Activated T-cell treated with anti-CD3 and anti-CD28 coated beads, Interleukin-2, amount 50 U/mL, for 48 hours (primary cell): ENCODE measurements at places on chromosomes 3 and 15.

DNA sequence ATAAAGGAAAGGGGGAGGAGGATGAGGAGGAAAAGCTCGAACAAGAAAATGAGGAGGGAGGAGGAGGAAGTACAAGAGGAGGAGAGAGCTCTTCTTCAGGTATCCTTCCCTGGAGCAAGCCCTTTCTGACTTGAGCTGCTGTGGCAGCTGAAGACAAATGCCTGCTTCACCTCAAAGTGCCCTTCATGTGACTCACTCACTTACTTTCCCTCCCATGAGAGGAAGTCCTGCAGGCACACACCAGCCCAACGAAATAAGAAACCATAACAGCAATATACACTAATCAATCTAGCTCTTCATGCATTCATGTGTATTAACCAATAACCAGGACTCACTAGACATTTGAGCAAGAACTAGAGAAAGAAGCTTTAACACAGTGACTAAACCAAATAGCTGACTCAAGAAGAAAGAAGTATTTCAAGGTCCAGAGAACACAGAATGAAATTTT lies 251.9 kb downstream of the IGSF11 start:
- no peak for DNase-seq

DNA sequence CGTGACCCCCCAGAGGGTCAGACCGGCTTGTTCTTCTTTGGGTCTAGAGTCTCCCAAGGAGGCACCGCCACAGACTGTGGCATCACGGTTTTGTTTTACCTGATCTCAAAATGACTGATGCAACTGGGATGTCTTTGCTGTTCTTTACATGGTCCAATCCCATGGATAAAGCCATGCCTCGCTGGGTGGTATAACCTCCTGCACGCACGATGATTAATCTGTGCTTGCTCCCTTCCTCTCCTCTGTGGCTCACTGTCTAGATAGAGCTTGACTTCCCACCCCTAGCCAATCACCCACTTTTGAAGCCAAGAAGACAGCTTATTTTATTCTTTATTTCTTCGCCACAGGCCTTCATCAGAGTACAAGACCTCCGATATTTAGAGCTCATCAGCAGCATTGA lies 36.6 kb upstream of the RHO start:
- DNase-seq = no peak

DNA sequence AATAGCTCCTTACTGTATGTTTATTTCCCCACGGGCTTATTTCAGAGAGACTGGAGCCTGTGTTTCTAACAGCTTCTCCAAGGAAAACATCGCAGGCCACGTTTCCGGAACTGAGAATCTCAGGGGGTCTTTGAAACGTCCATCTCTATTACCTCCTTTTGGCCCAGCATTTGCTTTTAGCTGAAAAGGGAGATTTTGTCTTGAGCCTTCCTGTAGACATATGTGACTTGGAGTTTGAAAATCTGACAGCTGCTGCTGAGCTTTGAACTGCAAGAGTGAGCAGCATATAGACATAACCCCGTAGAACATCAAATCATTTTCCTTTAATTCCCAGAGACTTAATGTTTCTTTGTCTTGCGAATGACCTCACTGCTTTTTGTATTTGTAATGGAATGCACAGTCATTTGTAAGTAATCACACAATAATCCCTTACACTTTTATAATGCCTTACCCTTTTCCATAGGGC lies 54.6 kb downstream of the LPP start:
- DNase-seq = no peak

DNA sequence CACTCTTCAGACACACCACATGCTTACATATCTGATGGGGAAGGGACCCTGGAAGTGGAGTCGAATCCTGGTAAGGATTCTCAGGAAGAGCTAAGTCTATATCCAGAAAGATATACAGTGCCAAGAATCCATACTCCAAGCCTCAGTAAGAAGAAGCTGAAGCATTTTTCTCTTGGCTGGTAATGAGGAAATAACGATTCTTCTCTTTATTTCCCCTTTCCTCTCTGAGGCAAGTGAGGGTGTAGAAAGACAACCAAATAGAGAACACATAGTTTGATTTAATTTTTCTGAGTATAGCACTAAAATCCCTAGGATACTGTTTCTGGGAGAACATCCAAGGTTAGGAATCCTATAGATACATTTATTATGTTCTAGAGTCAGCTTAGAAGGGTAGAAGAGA lies 857.3 kb downstream of the TUSC7 start:
- no peak for DNase-seq

DNA sequence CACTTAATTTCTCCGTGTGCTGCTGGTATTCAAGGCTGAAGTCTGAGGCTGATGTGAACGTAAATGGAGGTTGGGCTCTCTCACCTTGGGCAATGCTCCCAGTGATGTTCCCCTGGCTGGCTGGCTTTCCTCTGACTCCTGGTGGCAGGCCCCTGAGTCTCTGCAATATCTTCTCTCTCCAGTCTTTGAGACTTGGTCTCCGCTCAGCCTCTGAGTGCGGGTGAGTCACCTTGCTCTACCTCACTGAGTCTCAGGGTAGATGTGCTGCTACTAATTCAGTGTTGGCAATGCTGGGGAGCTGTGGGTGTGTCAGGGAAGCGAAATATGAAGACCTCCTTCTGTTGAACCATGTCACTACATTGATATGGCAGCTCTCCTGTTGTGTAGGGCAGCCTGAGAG lies 31.3 kb upstream of the TRIM59 start:
- no peak for DNase-seq

- DNase-seq = no peak
Measured at GRCh38 chr15:23416349-23417276, 30.4 kb downstream of the GOLGA6L2 start.

GRCh38 chr3:126459763-126460127 lies 15.9 kb downstream of the ZXDC start:
- DNase-seq = no peak

DNA sequence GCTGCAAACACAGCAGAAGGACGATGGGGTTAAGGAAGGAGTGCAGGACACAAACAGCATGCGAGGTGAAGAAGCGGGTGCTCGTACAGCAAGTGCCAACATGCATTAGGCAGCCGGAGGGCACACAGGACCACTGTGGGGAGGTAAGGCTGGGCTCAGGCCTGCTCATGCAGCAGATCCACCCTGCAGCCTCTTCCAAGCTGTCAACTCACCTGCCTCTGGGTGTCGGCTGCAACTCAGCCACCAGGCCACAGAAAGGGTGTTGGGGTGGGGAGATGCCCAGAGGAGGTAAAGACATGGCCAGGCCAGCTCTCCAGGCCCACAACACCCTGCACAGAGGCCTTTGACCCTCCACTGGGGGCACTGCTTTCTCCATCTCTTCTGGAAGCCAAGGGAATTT lies 44.2 kb downstream of the TGM4 start:
- no peak for DNase-seq

DNA sequence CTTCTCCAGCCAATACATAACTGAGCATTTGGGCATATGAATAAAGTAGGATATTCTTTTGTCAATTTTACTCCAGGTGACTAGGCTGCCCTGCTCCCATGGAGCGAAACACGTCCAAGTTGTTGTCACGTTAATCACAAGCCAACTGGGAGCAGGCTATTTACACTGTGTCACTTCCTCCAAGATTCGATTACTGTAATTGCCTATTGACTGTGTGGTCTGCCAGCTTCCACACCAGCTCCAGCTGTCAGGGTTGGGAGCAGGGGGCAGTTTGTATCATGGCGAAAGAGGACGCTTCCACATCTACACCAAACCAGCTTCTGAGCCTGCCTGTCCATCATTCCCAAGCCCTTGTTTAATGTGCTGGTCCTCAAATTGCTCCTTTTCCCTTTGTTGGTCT lies 89.2 kb upstream of the RORA start:
- no peak for DNase-seq

DNA sequence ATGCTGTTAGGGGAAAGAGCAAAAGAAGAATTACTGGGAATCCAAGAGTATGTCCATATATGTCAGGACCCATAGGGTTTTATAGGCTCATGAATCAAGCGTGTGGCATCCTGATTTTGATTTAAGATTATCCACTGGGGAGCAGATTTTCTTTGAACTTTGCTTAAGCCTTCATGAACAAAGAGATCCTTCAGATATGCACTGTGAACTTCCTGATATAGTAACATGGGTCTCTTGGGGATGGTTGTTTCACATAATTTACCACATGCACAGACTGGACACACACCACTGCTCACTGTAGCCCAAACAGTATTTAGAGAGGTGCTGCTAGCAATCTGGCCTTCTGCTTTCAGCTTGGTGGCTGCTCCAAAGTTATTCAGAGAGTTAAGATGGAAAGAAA lies 200.9 kb upstream of the ZPLD1 start:
- no peak for DNase-seq

GRCh38 chr15:98321896-98322295 lies 326.4 kb upstream of the IGF1R start:
- no peak for DNase-seq

DNA sequence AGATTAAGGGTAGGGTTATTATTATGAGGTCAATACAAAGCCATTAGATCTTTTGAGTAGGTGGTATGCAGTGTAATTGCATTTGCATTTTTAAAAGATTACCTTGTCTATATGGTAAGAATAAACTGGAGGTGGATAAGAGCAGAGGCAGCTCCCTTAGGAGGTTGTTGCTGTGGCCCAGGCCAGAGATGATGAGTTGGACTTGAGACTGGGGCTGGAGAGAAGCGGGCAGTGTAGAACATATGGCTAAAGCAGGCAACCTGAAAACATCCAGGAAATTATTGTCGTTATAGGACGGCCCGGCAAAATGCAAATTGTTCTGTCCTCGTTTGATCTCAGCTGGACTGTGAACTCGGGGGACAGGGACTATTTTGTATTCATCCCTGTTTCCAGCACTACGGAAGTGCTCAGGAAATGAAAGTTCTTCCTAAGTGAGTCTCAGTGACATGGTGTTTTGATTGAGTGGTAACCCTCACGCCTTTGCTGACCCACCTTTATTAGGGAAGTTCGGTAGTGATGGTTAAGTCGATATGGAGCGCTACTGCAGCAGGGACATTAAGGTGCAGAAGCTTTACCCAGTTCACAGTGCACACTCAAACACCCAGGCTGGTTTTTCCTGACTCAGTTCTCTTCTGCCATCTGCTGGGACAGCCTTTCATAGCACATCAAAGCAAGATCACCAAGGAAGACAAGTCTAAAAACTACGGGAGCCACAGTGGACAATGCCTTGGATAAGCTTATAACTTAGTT lies 27.2 kb upstream of the VPS33B start:
- DNase-seq = peak; percentile 48

DNA sequence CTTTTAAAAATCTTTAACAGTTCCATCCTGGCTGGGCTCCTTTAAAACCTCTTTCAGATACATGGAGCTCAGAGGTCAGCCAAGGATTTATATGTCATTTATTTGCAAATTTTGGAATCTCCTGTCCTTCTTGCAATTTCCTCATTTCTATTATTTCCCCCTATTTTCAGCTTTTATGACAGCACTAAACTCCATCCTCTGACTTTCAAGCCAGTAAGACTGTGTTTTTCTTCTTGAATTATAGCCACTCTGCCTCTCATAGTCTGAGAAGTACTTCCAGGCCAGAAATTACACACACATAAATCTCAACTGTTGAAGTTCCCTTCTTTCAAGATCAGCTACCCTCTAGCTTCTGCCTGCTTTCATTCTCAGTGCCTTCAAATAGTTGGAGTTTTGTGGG lies 73.2 kb downstream of the IQCH start:
- DNase-seq = no peak

DNA sequence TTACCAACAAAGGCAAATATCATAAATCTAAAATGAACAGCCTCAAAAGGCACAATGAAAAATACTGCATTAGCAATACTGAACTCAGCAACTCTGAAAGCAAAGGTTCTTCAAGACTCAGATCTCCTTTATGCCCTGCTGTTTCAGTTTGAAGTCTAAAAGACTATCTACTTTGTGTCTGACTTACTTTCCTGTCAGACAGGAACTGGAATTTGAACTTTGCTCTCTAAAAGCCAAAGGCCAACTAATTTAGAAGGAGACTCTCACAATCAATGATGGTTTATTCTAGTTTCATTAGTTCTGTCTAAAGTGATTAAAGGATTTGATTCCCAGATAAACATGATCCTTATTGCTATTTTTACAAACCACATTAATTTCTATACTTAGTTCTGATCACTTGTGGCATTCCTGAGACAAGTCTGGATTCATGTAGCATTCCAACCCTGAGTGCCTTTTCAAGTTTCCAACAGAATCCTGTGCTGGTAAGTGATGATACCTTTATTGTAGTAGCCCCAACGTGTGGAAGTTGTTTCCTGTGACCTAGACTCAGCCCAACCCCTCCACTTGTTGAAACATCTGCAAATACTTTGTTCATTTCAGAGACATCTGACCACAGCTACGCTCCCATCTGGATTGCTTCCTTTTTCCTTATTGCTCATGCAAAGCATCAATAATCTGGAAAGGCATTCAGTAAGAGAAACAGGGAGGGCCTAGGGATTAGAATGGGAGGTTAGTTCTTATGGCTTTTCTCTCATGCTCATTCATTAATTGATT lies 14.9 kb upstream of the LEKR1 start:
- no peak for DNase-seq

DNA sequence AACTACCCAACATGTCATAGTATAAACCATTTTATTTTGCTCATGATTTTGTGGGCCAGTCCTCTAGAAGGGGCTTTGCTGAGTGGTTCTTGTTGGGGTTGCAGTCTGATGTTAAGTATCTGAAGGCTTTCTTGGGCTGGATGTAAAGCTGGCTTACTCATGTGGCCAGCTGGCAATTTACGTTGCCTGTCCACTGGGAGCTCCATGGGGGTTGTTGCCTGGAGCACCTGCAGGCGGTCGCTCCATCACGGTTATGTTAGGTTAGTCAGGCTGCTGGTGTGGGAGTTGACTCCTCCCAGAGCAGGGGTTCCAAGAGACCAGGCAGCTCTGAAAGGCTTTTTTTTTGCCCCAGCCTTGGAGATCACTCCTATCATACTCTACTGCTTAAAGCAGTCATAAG lies 98.1 kb downstream of the NR1D2 start:
- no peak for DNase-seq

DNA sequence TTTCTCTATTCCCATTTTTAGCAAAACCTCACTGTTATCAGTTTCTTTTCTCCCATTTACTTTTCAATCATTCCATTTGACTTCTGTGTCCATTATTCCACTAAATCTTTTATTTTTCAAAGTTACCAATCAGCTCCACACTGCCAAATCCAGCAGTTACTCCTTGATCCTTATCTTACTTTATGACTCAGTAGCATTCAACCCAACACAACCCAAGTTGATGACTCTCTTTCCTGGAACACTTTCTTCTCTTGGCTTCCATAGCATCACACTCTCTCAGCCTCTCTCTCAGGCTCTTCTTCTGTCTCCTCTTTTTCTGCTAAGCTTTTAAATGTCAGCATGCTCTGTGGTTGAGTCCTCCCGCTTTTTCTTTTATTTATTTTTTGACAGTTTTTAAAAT lies 36.3 kb downstream of the RASGRP1 start:
- DNase-seq = no peak

DNA sequence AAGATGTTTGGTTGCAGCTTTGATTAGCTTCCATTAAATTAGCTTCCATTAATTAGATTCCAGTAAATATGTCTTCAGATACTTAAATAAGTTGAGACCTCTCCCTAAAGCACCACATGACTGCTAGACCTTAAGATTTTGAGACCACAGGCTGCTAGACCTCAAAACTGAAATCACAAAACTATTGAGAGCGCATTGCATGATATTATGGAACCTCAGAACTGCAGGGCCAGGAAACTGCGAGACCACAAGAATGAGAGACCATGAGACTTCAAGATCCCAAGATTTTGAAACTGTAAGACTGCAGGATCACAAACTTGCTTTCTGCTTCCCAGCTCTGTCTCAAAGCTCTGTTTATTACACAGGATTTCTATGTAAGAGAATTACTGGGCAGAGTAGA lies 87.4 kb downstream of the TRIM42 start:
- DNase-seq = no peak
